ENCODE measurements at places on chromosomes 4 and X.

DNA sequence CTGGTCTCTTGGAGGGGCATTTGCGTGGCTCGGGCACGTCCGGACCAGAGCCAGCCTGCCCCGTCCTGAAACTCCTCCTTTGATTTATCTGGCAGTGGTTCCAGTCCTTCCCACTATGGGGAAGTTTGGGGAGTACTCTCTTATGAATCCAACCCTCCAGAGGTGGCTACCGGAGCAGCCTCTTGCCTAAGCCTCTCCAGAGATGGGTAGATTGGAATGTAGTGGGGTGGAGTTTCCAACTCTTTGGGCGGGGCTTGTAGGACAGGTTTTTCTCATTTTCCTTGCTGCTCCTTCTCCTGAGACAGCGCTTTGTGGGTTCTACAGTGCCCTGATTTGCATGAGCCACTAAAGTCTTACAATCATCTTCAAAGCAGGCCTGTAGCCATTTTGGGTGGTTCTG lies 60.1 kb upstream of the XAGE1B start:
- no peak for DNase-seq

- DNase-seq = peak; percentile 40
These were observed 400.2 kb downstream of the MID1IP1 start for GRCh38 chrX:39201305-39201990.

DNA sequence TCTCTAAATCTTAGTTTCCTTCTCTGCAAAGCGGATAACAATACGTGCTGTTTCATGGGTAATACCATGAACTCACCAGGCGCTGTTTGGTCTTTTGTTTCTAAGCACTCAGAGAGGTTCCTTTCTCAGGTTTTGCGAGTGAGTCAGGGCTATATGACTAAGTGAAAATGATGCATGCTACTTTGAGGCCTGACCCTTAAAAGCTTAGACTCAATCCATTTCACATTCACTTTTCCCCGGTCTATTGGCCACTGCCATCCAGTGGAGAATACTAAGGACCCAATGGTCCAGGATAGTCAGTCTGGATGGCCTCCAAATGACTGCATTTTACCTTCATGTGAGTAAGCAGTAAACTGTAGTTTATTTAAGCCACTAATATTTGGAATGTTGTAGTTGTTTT lies 400.8 kb upstream of the SLIT2 start:
- no peak for DNase-seq

GRCh38 chr4:185470501-185471195 lies 885 bp downstream of the CCDC110 start:
- DNase-seq = peak; percentile 28

DNA sequence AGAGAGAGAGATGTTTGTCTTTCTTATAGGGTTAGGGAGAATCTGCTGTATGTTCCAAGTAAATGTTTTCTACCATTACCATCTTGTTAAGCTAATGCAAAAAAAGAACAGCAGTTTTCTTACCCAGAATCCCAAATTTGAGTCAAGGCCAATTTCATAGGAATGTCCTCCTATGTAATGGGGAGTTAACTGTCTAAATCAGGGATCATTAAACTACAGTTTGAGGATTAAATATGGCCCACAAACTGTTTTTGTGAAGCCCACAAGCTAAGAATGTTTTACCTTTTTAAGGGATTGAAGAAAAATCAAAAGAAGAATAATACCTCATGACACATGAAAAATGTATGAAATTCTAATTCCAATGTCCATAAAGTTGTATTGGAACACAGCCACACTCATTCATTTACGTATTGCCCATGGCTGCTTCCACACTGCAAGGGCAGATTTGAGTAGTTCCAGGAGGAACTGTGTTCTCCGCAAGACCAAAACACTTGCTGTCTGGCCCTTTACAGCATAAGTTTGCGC lies 113.2 kb upstream of the SPRY1 start:
- DNase-seq = no peak

DNA sequence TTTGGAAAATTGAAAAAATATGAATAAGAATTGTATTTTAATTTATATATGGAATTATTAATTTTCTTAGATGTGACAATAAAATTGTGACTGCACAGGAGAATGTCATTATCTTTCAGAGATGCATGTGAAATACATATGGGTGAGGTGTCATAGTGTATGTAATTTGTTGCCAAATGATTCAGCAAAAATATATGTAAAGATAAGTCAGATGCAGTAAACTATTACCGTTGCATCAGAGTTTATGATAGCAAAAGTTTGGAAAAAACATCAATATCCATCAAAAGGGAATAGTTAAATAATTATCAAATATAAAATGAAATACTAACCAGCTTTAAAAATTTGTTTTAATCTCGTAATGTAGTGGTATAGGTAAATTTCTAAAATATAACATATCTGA lies 10.4 kb upstream of the SLC7A11 start:
- no peak for DNase-seq

DNA sequence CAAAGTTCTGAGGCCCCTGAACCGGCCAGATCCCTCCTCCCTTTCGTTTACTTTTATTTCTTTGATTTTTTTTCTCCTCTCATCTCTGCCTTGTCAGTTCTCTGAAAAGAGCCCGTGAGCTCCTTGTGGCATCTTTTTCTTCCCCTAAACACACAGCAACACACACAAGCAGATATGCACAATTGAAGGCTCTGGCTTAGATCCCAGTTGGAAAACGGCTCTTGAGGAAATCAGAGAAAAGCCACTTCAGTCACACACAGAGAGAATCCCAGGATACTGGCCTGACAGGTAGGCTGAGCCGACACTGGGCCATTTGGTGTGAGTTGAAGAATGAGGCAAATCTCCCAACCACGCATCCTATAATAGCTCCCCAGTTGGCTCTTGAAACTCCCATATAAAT lies 12.9 kb downstream of the DIPK2B start:
- DNase-seq = no peak

DNA sequence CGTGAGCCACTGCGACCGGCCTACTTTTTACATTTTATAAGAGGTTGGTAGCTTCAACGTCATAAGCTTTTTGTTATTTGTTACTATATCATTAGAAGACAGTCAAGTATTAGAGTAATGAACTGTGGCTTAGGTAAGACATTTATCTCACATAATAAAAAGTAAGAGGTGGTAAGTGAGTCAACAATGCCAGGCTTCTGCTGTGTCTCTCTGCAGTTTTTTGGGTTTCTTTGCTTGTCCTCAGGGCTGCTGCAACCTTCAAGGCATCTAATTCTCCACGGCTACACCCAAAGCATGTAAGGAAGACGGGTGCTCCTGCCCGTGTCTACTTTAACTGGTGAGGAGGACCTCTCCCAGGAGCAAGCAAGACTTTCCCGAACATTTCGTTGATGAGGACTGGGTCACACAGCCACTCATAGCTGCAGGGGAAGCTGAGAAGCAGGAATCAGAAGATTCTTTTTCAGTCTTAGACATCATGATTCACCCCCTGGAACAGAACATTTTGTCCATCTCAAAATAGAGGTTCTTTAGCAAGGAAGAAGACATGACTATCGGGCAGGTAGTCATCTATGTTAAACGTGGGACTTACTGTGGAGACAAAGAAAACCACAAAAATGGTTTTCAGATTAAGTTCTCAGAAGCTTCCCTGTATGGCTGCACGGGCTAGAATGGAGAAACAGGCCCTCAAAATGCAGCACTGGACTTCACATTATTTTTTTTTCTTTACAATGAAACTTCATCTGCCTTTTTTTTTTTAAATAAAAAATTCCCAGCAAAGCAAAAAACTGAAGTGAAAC lies 13.0 kb upstream of the RHOH start:
- DNase-seq = peak; percentile 22

- no peak for DNase-seq
These were observed 104.1 kb downstream of the RASL11B start for GRCh38 chr4:52966172-52966571.

DNA sequence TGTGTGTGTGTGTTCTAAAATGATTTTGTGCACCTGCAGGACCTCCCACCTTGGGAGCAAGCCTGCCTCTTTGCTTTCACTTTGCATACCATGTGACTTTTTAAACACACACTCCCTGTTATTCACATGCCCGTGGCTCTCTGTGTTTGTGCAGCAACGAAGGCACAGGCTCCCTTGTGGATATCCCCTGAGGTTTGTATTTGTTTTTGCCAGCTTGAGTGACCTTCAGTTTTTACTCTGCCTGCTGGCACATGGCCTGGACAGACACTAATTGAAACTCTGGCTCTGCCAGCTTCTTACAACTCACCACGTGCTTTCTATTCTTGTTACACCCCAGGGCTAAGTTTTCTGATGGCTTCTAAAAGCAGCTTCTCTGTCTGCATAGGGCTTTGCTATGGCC lies 885.8 kb downstream of the SH3BGRL start:
- DNase-seq = no peak

DNA sequence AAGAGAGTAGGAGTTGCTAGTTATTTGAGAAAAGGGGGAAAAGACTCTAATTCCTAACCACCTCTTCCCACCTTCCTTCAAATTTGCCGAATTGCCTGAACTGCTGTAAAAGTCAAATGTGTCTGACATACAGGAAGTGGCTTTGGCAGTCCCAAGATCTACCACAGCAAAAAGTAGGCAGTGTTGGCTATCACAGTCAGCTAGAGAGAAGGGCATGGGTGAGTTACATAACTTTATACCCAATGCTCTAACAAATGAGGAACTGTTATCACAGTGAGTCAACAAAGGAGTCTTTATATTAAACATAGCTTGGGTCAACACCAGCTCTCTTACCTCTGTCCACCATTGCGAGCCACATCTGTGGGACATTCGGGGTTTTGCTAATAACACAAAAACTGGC lies 2.4 kb upstream of the MBNL3 start:
- peak; percentile 92 for DNase-seq

GRCh38 chr4:159017323-159018026 lies 85.4 kb upstream of the RAPGEF2 start:
- peak; percentile 74 for DNase-seq

- DNase-seq = no peak
These were observed 433.4 kb downstream of the PDGFC start for GRCh38 chr4:156538210-156538609.

- DNase-seq = no peak
These were observed 30.4 kb downstream of the CLDN34 start for GRCh38 chrX:9997524-9997923.

- DNase-seq = no peak
These were observed 87.7 kb downstream of the FHDC1 start for GRCh38 chr4:153023692-153024394.

DNA sequence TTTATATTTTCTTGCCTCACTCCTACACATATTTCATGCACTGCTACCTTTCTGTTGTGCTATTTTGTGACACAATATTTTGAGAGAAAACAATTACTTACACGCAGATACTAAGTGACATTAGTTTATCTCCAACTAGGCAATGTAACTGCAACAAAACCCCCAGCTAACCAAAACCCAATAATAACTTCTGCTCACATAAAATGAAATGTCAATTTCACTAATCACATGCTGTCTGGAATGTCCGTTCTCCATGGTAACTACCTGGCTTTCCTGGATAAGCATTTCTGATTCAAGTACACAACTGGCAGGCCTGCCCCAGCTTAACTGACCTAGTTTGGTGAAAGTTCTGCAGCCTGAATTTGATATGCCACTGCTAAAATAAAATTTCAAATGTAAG lies 313.5 kb downstream of the TMA16 start:
- DNase-seq = no peak

- DNase-seq = peak; percentile 51
These were observed 31.1 kb downstream of the F11 start for GRCh38 chr4:186297013-186297645.

DNA sequence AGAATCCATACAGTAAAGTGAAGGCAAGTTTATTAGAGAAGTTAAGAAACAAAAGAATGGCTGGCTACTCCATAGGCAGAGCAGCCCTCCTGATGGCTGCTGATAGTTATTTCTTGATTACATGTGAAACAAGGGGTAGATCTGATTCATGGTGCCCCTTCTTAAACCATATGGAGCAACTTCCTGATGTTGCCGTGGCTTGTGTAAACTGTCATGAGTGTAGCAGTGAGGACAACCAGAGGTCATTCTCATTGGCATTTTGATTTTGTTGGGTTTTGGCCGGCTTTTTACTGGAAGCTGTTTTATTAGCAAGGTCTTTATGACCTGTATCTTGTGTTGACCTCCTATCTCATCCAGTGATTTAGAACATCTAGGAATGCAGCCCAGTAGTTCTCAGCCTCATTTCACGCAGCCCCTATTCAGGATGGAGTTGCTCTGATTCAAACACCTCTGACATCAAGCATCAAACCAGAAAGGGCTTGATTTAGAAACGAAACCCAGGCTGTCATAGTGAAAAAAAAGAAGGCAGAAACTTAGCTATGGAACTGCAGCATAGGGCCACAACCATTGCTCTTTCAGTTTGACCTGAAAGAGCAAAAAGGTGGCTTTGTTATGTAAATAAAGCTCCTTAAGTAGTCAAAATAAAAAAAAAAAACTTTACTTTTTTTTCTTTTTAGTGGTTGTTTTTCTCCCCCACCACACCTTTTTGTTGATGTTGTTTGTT lies 37.8 kb downstream of the SPCS3 start:
- DNase-seq = no peak

GRCh38 chr4:169150806-169151205 lies 120.0 kb downstream of the SH3RF1 start:
- no peak for DNase-seq

GRCh38 chrX:95629737-95630136 lies 1054.9 kb upstream of the DIAPH2 start:
- no peak for DNase-seq

- no peak for DNase-seq
These were observed 38.0 kb upstream of the IGFBP7 start for GRCh38 chr4:57148177-57148576.

GRCh38 chrX:12245650-12246645 lies 107.7 kb downstream of the FRMPD4 start:
- DNase-seq = no peak

DNA sequence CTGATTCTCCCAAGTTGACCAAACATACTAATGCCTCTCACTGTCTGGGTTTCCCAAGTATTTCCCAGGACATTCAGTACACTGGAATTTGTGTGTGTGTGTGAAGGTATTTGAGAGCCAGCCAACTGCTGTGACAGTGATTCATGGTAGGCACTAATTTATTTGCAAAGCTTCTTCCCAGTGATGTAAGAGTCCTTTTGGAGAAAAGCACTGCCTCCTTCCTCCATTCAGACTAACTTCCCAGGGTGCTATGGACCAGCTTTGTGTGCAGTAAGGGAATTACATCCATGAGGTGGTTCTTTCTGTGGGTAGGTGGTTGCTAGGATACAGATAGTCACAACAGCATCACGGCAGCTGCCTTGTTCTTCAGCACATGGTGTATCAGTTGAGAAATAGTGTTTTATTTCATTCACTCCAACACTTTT lies 8.7 kb downstream of the EGF start:
- DNase-seq = no peak

GRCh38 chrX:69493766-69494165 lies 10.4 kb upstream of the NALF2 start:
- DNase-seq = no peak

Data from common myeloid progenitor, CD34-positive (primary cell).